ENCODE measurements at places on chromosomes 6 and 20. TPM values are rescaled to one million over a fixed set of nuclear protein-coding genes. Genes with fewer than 3 reads are reported as not detected.

DNA sequence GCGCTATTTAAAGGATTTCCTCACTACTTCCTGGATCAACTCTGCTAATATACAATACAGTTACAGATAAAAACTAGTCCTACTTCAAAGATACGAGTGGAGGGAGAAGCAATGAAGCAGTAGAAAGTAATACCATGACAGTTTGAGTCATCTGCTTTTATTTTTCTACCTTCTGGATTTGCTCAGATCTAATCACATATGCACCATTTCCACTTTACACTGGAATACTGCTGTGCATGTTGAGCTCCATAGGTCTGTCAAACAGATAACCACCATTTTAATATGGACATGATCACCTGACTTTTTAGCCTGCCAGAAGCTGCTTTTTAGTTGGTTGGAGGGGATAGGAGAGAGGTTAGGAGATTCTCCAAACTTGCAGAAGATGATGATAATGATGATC lies 92.5 kb downstream of the MMUT start:
- H3K36me3 ChIP-seq, result no peaks in the 10 kb centered on the region
- no peak for DNase-seq
- H3K27ac ChIP-seq, result no peak overlapping the region
- no peaks in the 10 kb centered on the region for H3K4me1 ChIP-seq
- no peak overlapping the region for H3K4me3 ChIP-seq

GRCh38 chr20:16014436-16014835 lies 558.8 kb downstream of the KIF16B start:
- no peaks in the 10 kb centered on the region for H3K27me3 ChIP-seq
- DNase-seq, result no peak
- H3K36me3 ChIP-seq, result no peaks in the 10 kb centered on the region
- no peak overlapping the region for H3K27ac ChIP-seq
- H3K4me3 ChIP-seq, result no peak overlapping the region

DNA sequence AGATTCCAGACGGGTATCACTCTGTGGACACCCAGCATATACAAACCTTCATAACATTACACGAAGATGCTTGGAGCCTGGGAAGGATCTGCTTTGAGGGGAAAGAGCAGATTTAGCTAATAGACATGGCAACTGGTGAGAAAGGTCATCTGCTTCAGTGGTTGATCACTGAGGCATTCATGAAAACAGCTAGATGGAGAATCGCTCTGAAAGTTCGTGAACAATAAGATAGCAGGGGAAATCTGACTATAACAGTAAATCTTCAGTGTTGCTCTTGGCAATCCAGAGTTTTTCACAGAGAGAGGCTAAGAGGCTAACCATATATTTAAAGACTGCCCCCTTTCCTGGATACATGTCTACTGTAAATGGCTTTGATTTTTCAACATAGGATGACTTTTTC lies 245.3 kb downstream of the FARS2 start:
- H3K27ac ChIP-seq, result no peak overlapping the region
- no peaks in the 10 kb centered on the region for H3K27me3 ChIP-seq
- no peak overlapping the region for H3K4me3 ChIP-seq
- no peak for DNase-seq
- no peaks in the 10 kb centered on the region for H3K36me3 ChIP-seq

DNA sequence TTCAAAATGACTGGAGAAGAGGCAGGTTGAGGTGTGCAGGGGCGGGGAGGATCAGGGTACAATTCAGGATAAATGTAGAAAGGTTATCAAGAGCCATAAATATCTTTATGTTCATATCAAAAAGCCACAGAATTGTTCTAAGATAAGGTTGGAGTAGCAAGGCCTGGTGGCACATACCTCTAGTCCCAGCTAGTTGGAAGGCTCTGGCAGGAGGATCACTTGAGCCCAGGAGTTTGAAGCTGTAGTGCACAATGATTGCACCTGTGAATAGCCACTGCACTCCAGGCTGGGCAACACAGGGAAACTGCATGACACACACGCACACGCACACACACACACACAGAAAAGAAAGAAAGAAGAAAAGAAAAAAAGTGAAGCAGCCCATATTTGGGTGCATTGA lies 194.8 kb downstream of the GRIK2 start:
- no peak overlapping the region for H3K4me3 ChIP-seq
- H3K36me3 ChIP-seq, result no peaks in the 10 kb centered on the region
- H3K4me1 ChIP-seq, result no peaks in the 10 kb centered on the region
- DNase-seq, result no peak
- no peak overlapping the region for H3K27ac ChIP-seq

The MLN gene
- not detected for total RNA-seq

The LPIN3 gene
- 63.0 TPM for total RNA-seq

Data from ascending aorta (tissue), 2 donors.